ENCODE measurements at places on chromosomes 1 and 21.

GRCh38 chr1:77716065-77716464 is 33.6 kb upstream of the ZZZ3 start:
- no peak for DNase-seq

DNA sequence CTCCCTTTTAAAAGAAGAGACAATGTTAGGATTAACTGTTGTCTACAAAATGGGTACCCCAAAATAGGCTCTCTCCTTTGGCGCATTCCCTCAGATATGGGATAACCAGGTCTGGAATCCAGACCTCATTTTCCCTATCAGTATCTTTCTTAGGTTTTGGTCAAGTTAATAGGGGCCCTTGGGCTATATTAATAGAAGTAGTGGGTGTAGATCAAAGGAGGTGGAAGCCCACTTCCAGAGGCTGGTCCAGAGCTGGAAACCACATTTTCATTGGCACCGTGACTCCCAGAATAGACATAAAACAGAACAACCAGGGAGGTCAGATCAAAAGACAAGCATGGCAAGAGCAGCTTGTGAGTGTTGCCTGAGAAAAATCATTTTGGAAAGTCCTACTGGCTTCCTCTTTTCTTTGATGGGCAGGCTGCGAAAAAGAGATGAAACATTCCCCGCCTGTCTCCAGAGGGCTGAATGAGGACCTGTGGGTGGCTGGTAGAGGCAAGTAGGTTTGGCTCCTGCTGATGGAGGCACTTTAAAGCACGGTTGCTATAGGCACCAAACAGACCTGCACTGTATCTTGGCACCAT is 25.8 kb upstream of the KIF21B start:
- no peak for DNase-seq

- no peak for DNase-seq
Measured at GRCh38 chr1:245754463-245754961, 599.7 kb downstream of the KIF26B start.

DNA sequence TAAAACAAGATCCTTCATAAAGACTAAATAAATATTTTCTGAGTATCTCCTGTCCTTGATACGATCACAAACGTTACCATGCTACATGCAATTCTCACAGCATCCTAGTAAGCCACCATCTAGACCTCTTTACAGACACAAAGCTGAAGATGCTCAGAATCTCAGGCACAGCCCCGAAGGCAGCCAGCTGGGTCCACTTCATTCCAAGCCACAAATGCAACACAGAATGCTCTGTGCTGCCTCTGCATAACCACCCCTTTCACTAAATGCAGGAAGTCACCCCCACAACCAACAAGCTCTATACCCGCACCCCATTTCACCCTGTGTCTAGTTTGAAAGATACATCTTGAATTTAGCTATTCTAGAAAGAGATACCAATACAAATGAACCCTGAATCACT is 12.9 kb downstream of the RCAN1 start:
- no peak for DNase-seq

DNA sequence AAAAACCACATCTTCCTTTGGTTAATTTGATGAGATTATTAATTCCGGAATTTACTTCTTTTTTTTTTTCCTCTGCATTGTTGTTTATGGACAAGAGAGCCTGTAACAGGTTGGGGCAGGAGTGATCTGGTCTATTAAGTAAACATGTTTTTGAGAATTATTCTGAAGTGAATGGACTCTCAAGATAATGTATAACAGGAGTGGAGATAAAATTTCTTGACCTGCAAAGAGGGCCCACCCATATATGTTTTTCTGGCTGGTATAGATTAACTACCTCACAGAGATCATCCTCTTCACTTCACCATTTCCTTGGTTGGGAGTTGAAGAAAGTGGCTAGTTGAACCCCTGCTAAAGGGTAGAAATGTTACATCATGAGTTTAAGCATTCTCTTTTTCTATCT is 10.7 kb downstream of the DDI2 start:
- no peak for DNase-seq

GRCh38 chr1:91747666-91748065 is 138.3 kb downstream of the TGFBR3 start:
- DNase-seq: no peak

- no peak for DNase-seq
Measured at GRCh38 chr21:26153758-26154157, 16.8 kb downstream of the APP start.

DNA sequence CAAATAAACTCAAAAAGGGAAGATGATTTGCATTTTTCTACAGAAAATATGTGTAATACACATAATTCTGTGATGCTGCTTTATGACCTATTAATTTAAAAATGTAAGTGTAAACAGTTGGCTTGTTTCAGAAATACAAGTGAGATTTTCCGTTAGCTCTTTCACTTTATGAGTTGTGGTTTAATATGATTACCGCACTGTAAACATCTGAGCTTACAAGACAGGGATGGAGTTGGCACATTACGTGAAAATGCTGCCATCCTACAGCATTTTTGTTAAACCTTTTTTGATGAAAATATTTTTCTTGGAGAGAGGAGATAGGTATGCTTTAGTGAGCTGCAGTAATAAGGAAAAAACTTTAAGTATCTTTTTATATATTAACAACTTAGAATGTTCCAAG is 426.8 kb upstream of the ADAMTS5 start:
- DNase-seq: no peak

DNA sequence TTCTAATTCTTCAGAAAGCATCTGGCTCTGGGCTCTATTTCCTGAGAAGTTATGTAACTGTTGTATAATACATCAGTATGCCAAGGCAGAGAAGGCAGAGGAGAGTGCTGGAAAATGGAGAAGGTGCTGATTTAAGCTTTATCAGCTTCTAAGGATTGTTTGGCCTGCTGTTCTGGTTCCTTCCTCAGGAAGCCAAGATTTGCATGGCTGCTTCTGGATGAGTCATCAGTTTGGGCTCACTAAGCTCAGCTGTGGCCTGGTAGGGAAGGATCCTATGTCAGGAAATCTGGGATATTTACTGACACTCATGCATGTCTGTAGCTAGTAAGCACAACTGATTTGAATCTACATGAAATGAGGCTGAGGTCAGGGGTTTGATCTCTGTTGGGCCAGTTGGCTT is 73.2 kb upstream of the ADGRL4 start:
- peak; percentile 4 for DNase-seq

- DNase-seq: no peak
Measured at GRCh38 chr1:28173151-28173979, 3.1 kb downstream of the PTAFR start.

DNA sequence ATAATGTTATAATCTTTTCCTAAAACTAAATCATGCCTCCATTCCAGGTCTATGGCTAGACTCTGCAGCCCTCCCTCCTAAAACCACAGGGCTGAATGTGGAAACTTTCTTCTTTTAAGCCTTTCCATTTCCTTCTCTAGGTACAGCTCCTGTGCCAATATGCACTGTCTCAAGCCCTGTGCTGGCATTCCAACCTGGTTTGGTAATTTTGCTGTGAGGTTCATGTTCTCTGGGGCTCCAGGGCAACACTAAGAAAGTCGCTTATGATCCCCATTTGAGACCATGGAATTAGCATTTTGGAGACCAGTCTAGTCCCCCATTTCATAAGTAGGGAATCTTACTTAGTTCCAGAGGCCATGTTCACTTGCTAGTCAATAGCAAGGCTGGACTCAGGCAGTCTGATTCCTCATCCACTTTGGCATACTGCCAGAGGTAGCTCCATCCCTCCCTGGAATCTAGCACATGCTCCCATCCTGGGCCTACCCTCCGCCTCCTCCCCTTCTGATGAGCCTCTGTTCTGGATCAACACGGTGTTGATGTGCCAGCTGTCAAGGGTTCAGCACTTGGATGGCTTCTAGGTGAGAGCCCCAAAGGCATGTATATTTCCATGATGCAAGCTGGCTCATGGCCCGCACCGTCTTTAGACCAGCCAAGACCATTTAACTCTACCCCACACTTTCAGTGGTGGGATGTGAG is 36.5 kb downstream of the ZMYND12 start:
- no peak for DNase-seq

- no peak for DNase-seq
Measured at GRCh38 chr1:203278082-203278884, 27.0 kb upstream of the BTG2 start.

DNA sequence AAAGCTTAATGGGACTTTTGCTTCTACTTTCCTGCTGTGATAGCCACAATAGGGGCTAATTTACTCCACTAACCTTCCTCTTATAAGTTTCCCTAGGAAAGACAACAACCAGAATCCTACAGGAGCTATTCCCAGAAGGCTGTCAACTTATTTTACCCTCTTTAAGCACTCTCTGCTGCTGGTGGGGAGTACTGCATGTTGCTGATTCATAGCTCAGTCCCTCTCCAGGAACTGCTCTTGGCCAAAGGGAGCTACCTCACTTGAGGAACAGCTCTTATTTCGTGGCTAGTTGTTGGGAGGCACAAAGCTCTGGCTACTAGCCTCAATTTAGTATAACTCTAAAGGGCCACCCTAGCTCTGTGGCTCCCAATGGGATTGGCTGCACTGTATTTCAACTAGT is 37.2 kb downstream of the ADSS2 start:
- no peak for DNase-seq

DNA sequence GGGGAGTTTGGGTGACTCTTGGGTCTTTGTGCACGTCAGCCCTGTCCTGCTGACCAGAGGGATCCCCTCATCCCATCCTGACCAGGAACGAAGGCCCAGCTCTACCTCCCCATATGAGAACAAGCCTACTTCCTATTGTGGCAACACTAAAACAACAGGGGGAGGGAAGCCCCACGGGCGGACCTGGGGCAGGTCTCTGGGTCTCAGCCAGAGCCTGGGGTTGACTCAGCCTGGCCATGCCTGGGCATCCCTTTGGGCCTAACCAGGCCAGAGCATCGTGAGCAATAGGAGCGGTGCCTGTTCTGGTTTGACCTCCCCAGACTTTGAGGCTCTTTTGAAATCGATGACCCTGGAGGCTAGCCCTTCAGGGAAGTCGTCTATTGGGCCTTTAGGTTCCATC is 16.8 kb downstream of the RPS6KA1 start:
- DNase-seq: no peak

GRCh38 chr1:93155335-93155734 is 24.9 kb downstream of the TMED5 start:
- no peak for DNase-seq

DNA sequence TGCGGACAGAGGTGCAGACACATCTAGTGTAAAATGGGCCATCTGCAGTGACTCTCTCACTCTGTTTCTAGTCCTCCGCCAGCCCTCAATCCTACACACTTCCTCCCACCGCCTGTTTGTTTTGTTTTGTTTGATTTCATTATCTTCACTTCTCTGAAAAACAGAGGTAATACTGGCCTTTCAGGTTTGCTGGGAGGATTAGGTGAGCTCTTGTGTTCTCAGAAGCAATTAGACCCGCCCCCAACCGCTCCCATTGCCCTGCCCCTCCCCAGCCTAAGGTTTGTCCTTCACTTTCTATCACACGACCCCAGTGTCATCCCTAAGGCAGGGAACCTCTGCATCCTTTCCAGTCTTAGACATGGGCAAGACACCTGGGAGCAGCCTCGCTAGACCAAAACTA is 43.2 kb upstream of the TACSTD2 start:
- DNase-seq: no peak

DNA sequence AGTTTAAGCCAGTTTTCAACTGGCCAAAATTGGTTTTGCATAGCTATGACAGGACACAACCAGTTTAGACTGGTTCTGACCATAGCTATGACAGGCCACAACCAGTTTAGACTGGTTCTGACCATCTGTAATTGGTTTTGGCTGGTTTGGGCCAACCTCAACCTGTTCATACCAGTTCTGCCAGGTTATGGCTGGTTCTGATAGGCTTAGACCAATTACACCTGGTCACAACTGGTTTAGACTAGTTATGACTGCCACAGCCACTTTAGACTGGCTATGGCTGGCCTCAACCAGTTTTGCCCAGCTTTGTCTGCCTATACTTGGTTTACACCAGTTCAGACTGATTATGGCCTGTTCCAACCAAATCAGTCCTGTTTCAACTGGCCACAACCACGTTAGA is 353.2 kb upstream of the CAMK1G start:
- DNase-seq: no peak

DNA sequence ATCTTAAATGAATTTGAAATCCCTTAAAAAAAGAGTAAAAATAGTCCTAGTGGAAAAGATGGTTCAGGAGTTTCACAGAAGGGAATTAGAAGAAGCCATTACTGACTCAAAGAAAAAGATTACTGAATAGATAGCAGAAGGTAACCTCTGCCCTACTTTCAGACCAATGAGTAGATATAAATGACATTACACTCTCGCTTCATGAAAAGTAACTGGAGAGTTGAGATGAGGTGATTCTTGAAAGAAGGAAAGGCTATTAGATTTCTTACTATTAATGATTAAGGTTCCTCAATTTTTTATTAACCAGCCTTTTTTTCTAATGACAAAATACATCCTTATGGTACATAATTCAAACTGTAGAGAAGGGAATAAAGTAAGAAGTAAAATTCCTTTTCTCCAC is 28.3 kb downstream of the CCN1 start:
- no peak for DNase-seq

- no peak for DNase-seq
Measured at GRCh38 chr1:185811073-185811709, 77.0 kb downstream of the HMCN1 start.

DNA sequence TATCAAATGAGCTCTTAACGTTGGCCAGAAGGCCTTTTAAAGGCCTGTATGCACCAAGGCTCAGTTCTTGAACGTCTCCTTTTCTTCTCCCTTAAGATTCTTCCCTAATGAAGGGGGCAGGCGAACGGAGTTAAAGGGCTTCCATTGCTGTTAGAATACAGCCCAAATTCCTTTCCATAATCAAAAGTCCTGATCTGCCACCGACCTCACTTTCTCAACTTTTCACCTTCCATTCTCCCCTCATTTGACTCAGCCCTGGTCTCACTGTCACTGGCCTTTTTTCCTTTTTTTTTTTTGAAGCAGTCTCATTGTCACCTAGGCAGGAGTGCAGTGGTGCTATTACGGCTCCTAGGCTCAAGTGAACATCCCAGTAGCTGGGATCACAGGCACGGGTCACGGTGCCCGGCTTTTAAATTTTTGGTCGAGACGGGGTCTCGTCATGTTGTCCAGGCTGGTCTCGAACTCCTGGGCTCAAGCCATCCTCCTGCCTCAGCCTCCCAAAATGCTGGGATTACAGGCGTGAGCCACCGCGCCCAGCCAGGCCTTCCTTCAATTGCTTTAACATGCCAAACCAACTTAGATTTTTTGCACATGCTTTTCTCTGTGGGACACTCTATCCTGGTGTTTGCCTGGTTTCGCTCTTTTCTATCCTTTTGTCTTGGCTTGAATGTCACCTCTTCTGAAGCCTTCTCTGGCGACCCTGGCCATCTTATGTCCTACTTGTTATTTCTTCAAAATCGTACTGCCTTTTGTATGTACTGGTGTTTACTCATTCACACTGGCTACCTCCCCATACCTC is 612 bp upstream of the CMPK1 start:
- DNase-seq: no peak

DNA sequence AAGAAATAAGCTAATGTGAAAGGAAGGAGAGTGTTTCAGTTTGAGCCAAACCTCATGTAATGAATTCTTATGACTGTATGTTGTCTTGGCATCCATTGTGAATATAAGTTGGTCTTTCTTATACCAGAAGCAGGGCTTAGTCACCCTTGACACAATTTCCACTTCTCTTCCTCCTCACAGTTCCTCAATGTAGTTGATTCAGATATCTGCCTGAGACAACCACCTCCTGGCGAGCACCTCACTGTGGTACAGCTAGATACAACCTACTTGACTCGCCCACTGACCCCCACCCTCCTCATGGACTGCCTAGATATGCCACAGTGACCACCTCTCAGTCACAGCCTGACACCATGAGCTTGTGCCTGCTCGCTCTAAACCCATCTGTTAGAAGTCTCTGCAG is 45.6 kb downstream of the KYAT3 start:
- DNase-seq: no peak

- no peak for DNase-seq
Measured at GRCh38 chr1:219833214-219833815, 95.0 kb downstream of the SLC30A10 start.

- DNase-seq: no peak
Measured at GRCh38 chr1:108852221-108852975, 4.5 kb downstream of the AKNAD1 start.

All from H54 (cell line).